ENCODE measurements at places on chromosomes 12 and 14.

DNA sequence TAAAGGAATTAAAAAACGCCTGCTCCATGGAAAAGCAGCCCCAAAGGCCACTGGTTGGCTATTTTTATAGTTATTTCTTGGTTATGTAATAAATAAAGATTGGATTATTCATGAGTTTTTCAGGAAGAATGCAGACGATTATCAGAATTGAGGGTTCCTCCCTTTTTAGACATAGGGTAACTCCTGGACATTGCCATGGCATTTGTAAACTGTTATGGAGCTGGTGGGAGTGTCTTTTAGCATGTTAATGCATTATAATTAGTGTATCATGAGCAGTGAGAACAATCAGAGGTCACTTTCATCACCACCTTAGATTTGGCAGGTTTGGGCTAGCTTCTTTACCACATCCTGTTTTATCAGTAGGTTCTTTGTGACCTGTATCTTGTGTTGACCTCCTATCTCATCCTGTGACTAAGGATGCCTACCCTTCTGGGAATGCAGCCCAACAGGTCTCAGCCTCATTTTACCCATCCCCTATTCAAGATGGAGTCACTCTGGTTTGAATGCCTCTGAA lies 728.7 kb downstream of the GALC start:
- no peak for DNase-seq

DNA sequence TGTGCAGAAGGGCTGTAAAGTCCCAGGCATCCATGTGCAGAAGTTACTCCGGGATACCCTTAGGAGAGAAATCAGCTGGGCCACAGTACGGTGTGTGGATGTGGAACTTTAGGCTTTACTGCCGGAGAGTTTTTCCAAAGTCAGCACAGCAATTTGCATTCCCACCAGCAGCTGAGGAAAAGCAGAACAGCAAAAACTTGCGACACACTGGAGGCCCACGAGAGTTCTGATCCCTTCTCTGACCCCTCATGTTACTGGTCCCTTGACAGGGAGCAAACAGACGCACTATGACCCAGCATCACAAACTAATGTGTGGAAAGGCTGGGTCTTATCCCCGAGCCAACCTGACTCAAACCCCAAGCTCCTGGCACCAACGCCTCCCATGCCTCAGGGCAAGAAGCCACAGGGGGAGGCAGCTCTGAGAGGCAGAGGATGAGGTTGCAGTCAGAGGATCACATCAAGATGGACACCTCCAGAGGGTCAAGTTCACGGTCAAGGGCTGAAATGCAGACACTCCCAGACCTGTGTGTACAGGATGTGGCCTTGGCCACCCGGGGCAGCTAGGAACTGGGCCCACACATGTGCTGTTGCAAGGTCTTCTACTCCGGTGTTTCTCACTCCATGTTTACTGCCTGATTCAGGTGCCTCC lies 38.6 kb downstream of the CCDC88C start:
- DNase-seq: no peak

- peak; percentile 19 for DNase-seq
Measured at GRCh38 chr12:90945070-90945649, 9.8 kb downstream of the CCER1 start.

- peak; percentile 51 for DNase-seq
Measured at GRCh38 chr12:32455607-32456071, 56.3 kb downstream of the FGD4 start.

DNA sequence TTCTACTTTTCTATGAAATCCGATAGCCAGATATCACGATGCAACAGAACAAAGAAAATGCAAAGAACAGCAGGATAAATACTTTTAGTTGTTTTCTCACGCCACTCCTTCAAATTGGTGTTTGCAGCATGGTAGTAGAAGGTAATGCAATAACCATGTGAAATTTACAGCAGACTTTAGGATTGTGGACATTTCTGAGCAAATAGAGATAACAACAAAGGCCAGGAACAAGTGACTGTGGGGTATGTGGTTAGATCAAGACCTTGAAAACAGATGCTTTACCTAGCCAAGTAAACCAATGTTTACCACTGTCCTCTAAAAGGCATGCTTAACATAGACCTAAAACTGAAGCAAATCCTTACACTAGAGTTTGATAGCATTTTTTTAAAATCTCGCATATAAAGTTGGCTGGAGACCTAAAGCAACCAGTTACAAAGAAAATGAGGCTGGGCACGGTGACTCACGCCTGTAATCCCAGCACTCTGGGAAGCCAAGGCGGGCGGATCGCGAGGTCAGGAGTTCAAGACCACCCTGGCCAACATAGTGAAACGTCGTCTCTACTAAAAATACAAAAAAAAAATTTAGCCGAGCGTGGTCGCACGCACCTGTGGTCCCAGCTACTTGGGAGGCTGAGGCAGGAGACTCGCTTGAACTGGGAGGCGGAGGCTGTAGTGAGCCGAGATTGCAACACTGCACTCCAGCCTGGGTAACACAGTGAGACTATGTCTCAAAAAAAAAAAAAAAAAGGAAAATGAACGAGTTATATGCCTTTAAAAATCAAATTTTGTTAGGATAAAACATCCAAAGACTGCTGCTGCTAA lies 123.2 kb upstream of the FOXN3 start:
- no peak for DNase-seq

DNA sequence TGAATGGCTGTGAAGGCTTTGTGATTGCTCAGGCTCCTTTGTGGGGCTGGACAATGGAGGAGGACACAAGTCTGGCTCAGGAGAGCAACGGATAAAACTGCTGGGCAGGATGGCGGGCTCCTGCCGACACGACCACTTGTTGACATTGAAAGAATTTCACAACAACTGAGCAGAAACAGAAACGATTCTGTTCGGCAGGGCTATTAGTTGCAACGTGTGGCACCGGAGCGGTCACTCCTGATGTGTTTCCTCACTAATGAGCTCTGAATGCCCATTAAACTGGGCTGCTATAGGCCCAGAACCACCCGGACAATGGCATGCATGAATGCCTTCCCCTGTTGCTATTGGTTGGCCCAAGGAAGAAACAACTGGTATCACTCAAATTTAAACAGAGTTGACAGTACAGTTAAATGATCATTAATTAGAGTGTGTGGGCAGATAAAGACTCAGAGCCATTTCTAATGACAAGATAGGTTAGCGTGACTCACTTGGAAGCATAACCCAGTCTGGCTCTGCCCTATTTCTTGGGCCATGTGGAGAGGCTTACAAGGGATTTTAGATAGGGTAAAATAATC lies 142.9 kb downstream of the ASCL1 start:
- no peak for DNase-seq

DNA sequence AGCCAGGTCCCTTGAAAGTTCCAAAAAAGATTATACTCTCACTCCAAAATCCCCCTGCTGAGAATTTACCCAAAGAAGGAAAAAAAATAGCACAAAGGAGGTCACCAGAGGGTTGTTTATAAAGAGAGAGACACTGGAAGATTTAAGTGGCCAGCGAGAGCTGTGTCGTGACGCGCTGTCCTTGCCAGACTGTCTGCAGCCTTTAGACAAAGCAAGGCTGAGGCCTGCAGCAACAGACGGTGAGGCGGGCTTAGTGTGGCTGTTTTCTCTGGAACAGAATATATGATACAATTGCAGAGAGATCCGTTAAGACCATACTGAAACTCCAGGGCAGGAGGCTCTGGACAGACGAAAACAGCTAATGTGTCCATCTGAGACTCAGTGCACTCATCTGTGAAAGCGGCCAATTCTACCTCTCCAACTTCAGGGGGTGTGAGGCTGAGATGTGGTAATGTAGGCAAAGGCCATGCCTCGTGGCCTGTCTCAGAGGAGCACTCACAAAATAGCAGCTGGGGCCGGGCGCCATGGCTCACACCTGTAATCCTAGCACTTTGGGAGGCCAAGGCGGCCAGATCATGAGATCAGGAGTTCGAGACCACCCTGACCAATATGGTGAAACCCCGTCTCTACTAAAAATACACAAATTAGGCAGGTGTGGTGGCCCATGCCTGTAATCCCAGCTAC lies 36.2 kb downstream of the ANAPC7 start:
- no peak for DNase-seq

GRCh38 chr12:101181776-101182175 lies 28.3 kb downstream of the SLC5A8 start:
- no peak for DNase-seq

- DNase-seq: no peak
Measured at GRCh38 chr14:60646226-60646818, 3.0 kb downstream of the SIX1 start.

All from hepatic stellate cell (primary cell).